Astrocyte (in vitro differentiated cells and primary cell): ENCODE measurements at places on chromosomes 5 and 9.
A peak's percentile ranks its signal among the peaks of the same experiment; 100 is the strongest.

GRCh38 chr5:81363093-81363871 is 30.7 kb downstream of the ACOT12 start:
- H3K4me3 ChIP-seq: no peak overlapping the region
- H3K36me3 ChIP-seq: no peaks in the 10 kb centered on the region
- H3K4me1 ChIP-seq: no peaks in the 10 kb centered on the region
- H3K27ac ChIP-seq: no peak overlapping the region
- no peak for DNase-seq

- no peaks in the 10 kb centered on the region for H3K36me3 ChIP-seq
- peaks cover 12% of the 10 kb centered on the region for H3K27me3 ChIP-seq
- no peak overlapping the region for H3K27ac ChIP-seq
- no peak overlapping the region for H3K4me3 ChIP-seq
- peak; percentile 56 for DNase-seq
- no peaks in the 10 kb centered on the region for H3K4me1 ChIP-seq
These were observed 56.8 kb upstream of the SMIM32 start for GRCh38 chr5:136249678-136250266.

- H3K27ac ChIP-seq: no peak overlapping the region
- peaks cover 3% of the 10 kb centered on the region for H3K4me1 ChIP-seq
- DNase-seq: no peak
These were observed 5.8 kb downstream of the ACTL7A start for GRCh38 chr9:108867829-108868228.

GRCh38 chr9:27888661-27889295 is 315.5 kb upstream of the C9orf72 start:
- no peak overlapping the region for H3K4me3 ChIP-seq
- H3K27ac ChIP-seq: no peak overlapping the region
- DNase-seq: no peak
- H3K27me3 ChIP-seq: no peaks in the 10 kb centered on the region

DNA sequence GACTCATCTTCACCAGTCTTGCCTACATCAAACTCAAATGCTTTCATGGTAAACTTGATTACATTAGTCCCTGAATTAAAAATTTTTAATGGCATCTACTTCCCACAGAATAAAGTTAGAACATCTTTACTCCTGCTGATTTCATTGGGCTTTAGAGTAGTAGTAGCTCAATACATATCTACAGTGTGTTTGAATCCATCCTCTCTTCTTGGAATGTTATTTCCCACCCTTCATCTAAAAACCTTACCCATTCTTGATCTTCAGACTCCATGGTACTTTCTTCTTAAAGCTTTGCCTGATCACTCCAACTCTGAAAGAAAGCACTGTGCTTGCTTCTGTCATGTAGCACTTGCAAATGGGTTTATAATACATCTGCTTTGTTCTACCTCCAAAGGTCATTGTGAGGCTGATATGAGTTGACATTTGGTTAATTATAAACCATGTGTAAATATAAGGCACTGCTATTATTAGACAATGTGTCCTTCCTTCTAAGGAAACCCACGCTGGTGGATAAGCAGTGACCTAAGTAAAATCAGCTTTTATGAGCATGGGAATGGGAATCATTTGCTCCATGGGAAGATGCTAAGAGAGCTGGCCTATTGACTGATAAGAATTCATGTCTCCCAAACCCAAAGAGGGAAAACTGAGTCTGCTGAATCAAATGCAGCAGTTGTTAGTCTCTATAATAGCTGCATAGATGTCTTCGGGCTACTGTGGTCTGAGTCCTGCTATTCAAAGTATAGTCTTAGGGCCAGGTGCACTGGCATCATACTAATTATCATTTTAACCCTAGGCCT is 7.5 kb upstream of the PRLR start:
- no peak overlapping the region for H3K27ac ChIP-seq
- H3K27me3 ChIP-seq: no peaks in the 10 kb centered on the region
- DNase-seq: no peak
- no peaks in the 10 kb centered on the region for H3K4me1 ChIP-seq
- H3K4me3 ChIP-seq: no peak overlapping the region
